ENCODE measurements at places on chromosomes 2 and 18.

GRCh38 chr2:176088048-176088936, 4.2 kb upstream of the HOXD13 start:
- no peak for DNase-seq

DNA sequence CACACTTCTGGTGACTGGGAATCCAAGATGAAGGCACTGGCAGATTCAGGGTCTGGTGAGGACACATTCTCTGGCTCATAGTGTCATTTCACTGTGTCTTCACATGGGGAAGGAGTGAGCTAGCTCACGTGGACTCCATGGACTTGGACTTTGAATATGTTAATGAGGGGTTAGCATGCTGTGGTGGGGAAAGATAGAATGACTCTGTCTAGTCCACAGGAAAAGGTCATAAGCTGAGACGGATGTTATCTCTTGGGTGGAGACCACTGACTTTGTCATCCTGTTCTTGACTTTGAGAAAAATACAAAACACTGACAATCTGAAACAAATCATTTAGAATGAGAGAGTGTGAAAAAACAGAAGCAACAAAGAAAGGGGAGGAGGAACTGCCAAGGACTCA, 145.9 kb downstream of the PIK3C3 start:
- no peak for DNase-seq

GRCh38 chr18:79681484-79682387, 2.1 kb downstream of the CTDP1 start:
- DNase-seq: peak; percentile 64

DNA sequence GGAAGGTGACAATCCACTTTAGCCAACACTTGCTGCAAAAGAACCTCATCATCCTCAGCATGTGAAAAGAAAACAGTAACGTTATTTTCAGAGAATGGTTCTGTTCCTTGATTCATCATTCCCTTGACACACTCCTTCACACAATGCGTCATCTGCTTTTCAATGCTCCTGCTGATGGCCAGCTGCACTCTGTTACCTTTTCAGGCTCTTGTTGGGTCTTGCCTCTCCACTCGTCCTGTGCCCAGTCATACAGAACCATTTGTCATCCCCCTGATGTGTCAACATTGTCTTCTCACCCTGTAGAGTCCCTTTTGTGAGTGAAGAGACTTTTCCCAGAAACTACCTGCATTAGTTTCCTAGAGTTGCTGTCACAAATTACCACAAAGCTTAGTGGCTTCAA, 12.2 kb upstream of the DTNA start:
- DNase-seq: no peak

- no peak for DNase-seq
Observed at GRCh38 chr18:24446953-24447538, 13.4 kb upstream of the HRH4 start.

- DNase-seq: no peak
Observed at GRCh38 chr18:7566244-7566566, 911 bp upstream of the PTPRM start.

Data from T-helper 1 cell (primary cell).